ENCODE measurements at places on chromosomes 13 and 19. TPM values are rescaled to one million over a fixed set of nuclear protein-coding genes. Genes with fewer than 3 reads are reported as not detected.

DNA sequence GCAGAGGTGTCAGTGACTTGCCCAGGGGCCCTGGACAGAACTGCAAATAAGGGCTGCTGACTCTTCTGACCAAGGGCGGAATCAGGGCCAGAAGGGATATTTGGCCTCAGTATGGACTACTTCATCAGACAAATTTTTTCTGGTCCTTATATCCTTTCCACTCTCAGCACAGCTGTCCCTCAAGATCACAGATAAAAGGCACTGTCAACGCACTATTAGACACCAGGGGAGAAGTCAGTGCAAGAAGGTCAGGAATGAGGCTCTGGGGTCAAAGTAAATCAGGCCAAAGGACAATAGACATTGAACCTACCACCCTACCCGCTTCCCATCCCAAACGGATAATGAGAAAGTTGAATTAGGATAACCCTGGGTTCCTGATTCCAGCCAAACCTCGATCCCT, 657.6 kb downstream of the UQCRFS1 start:
- DNase-seq, result no peak

- no peak for DNase-seq
Measured at GRCh38 chr13:48232420-48233045, 473 bp upstream of the ITM2B start.

DNA sequence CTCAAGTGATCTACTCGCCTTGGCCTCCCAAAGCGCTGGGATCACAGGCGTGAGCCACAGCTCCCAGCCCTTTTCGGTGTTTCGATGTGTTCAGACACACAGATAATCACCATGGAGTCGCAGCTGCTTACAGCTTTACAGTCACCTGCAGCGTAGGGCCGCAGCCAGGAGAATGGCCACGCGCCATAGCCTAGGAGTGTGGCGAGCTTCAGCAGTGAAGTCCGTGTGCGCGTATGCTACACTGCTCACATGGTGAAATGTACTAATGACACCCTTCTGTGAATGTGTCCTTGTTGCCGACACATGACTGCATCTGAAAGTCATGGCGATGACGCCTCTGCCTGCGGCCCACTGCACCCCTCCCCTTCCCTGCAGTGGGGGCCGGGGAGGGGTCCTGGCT, 23.6 kb downstream of the AP3D1 start:
- peak; percentile 81 for DNase-seq

- DNase-seq, result no peak
Measured at GRCh38 chr19:33463199-33463598, 58.4 kb downstream of the PEPD start.

DNA sequence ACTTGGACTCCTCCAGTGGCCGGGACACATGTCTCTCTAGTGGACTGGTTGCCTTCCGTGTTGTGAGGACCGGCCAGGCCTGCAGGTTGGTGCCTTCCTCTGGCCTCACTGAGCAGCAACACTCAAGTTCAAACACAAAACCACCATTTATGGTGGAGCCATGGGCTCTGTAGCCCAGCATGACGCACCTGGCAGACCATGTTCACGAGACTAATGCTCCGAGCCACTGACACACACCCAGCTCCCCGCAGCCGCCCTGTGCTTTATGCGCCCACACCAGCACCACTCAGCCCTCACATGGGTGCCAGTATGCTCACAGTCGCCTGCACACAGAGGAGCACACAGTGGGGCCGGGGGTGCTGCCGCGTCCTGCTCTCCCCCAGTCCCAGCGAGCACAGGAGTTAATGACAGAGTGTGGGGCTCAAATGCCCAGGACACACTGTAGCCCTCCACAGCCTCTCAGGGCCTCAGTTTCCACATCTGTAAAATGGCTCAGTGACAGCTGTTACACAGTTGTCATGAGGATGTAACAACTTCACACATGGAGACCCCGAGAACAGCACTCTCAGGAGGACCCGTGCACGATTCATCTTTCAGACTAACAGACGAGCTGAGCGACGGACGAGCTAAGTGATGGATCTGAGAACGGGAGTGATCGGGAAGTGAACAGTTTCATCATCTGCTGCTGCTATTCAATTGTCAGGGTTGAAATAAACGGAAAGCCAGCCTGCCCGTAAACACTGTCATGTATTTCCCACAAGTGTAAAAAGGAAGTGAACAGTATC, 7.8 kb downstream of the GAS6 start:
- no peak for DNase-seq

GRCh38 chr19:18999896-19000620, 33.3 kb downstream of the SUGP2 start:
- no peak for DNase-seq

DNA sequence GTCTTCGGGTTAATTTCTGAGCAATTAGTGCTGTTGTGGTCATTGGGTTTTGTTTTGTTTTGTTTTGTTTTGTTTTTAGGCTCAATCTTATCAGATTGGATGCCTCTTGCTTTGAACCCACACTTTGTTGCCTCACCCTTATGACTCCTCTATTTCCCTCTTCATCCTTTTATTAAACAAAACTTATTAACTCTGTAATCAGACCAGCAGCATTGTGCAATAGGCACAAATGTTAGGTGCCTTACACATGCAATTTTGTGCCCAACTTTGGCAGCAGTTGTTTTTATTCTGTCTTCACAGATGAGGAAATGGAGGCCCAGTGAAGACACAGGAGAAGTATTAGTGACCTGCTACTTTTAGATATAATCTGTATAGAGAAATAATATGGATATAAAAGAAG, 377.7 kb downstream of the KCNRG start:
- DNase-seq, result no peak

Gene RNF113B
- total RNA-seq, result not detected
